ENCODE measurements at places on chromosomes 6 and 20.

DNA sequence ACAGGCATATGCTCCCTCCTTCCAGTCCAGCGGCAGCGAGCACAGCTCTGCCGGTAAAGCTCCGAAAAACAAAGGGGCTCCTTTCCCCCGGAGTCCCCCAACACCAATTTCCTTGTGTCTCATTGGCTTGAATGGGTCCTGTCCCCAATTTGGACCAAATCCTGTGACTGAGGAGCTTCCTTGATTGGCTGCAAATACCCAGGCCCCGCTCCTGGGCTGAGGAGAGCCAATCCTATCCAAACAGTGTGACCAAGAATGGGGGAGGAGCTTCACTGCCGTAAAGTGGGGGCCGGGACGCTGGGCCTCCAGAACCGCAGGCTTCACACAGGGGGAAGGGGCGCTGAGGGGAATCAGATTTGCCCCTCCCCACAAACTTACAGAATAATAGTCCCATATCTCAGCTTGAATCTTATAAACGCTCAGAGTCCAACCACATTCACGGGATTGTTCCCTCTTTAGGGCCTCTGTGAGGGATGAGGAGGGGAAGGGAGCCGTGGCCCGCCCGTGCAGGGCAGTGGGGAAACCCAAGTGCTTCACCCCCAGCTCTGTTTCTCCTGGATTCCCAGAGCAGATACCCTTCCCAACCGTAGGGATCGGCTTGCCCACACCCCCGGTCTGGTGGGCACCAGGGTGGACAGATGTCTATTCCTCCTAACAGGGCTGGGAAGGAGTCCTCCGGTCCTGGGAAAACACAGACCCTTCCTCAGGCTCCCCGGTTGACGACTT lies 141.0 kb upstream of the MLN start:
- DNase-seq, result no peak

DNA sequence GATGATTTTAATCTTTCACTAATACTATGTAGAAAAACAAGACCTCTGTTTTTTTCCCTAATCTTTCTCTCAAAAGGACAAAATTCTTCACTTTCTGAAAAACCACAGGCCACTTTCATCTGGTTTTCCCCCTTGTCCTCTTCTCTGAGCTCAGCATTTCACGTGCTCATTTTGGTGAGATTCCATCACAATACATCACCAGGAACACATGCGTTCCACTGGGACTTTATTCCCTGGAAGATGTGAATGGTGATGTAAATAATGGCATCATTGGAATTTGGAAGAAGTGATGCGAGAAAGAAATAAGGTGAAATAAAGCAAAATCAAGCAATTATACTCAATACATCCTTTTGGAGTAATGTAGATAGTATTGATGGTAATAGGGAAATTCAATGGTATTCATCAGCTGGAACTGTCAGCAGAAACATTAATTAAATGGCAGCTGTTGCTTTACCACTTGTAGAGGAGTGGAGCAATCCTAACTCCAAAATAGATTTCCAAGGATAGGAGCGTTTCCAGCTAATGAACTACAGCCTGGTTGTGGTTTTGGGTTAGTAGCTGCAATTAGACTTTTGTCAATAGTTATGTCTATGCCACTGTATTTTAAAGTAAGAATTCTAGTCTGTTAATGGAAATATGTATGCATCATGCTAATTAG lies 11.5 kb downstream of the FILIP1 start:
- peak; percentile 84 for DNase-seq

- no peak for DNase-seq
Observed at GRCh38 chr20:64216036-64216435, 39.5 kb upstream of the PCMTD2 start.

DNA sequence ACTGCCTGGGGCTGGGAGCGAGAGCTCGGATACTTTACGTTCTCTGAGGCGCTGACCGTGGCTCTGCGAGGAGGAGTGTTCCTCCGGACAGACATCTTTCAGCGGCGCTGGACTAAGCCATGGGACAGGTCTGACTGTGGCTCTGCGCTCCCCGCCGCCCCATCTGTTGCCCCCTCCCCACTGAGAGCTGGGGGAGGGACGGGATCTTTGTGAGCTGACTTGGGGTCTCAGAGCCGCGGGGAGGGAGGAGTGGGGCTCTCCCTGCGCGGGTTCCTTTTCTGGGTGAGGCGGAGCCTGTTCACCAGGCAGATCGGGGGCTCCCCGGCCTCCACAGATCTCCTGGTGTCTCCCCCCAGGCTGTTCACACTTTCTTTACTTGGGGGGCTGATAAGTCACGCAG lies 11.3 kb upstream of the GATA5 start:
- DNase-seq, result no peak

- DNase-seq, result no peak
Observed at GRCh38 chr6:4017834-4018170, 61.1 kb downstream of the FAM217A start.

DNA sequence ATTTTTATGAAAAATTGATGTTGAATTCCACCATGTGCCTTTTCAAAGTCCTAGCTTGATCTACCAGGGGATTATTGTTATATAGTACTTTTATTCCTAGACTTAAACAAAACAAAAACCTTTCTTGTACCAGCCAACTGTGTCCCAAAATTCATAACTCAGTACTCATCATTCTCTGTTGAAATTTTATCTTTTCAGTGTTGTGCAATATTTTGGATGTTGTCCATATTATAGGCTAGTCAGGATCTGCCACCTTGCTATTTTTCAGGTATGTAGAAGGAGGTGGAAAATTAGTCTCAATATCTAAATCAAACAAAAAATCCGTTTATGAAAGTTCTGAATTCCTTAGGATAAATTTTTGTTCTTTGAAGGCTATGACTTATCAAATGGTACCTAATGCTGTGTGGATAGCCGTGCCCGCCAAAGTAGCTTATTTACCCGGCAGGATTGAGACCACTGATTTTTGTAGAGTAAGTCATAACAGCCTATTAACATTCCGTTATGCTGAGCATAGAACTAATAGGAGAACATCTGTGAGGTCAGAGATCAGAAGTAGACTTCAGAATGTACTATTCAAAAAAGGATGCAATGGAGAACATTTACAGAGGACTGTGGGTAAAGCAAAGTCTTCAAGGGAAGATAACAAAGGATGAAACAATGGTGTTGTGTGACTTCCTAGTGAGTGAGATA lies 304.7 kb downstream of the SOX4 start:
- DNase-seq, result no peak

GRCh38 chr20:51574248-51575033 lies 31.9 kb upstream of the NFATC2 start:
- DNase-seq, result no peak

DNA sequence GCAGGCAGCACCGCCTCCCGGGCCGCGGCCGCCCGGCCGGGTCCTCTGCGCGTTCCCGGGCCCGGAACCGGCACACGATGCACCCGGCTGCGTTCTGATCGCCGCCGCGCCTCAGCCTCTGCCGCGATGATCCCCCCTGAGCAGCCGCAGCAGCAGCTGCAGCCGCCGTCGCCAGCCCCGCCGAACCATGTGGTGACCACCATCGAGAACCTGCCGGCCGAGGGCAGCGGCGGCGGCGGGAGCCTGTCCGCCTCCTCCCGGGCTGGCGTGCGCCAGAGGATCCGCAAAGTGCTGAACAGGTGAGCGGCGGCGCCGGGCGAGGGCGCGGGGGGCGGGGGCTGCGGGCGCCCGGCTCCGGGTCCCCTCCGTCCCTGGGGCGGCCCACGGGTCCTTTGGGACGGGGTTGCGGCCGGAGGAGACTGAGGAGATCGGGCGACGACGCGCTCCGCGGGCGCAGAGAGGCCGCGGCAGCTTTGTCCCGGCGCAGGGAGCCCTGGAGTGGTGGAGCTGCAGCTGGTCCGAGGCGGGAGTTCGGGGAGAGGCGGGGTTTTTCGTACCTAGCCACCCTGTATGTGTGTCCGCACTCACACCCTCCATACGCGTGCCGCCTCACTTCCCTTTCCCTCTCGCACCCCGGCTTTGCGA lies 659 bp downstream of the SLC35F1 start:
- DNase-seq, result no peak

GRCh38 chr6:108652375-108652774 lies 91.7 kb downstream of the FOXO3 start:
- DNase-seq, result no peak

DNA sequence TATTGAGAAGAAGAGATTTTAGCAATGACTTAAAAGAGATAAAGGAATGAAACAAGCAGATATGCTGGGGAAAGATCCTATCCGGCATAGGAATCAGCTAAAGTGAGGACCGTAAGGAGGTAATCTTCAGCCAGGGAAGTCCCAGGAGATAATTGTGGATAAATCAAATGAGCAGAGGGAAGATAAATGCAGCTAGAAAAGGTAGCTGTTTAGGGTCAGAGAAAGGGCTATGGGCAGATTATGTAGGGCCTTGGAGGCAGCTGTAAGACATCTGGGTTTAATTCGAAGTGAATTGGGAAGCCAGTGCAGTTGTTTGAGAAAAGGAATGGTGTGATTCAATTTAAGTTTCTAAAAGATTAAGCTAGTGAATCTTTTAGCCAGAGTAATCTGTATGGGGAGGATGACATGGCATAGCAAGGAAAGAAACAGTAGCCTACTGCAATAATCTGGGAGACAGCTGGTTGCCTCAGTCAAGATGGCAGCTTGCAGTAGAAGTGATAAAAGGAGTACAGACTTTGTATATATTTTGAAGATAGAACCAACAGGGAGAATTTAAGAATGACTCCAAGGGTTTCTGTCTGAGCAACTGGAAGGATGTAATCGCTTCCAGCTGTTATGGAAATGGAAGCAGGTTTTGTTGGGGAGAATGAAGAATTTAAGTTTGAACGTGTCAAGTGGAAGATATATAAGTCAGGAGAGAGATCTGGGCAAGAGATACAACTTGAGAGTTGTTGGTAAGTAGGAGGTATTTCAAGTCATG lies 552.3 kb upstream of the FLRT3 start:
- peak; percentile 71 for DNase-seq

- peak; percentile 23 for DNase-seq
Observed at GRCh38 chr6:7086488-7086887, 21.3 kb upstream of the RREB1 start.

GRCh38 chr6:29976588-29977424 lies 34.5 kb downstream of the HLA-A start:
- DNase-seq, result peak; percentile 67

DNA sequence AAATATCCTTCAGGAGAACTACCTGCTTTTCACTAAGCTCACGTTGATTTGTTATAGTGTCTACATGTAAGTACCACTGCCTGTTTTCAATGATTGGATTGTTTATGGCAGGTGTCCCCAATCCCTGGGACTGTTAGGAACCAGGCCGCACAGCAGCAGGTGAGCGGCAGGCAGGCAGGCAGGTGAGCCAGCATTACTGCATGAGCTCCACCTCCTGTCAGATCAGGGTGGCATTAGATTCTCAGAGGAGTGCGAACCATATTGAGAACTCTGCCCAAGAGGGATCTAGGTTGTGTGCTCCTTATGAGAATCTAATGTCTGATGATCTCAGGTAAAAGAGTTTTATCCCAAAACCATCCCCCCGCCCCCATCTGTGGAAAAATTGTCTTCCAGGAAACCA lies 303.3 kb downstream of the EYA4 start:
- no peak for DNase-seq

DNA sequence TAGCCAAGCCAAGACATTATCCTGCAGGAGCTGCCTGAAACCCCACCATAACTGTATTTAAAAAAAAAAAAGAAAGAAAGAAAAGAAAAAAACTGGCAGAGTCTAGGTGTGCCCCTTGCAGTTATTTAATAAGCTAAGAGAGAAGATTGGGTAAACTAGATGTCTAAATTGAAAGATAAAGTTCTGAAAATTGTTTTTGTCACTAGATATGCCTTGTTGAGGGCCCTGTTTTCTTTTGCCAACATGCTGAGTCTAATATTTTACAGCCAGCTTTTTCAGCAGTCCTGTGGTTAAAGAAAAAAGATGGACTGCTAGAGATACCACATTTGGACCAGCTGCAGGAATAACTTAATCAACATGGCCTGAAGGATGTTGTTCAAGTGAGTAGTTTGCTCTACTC lies 116.3 kb upstream of the TCF21 start:
- no peak for DNase-seq

DNA sequence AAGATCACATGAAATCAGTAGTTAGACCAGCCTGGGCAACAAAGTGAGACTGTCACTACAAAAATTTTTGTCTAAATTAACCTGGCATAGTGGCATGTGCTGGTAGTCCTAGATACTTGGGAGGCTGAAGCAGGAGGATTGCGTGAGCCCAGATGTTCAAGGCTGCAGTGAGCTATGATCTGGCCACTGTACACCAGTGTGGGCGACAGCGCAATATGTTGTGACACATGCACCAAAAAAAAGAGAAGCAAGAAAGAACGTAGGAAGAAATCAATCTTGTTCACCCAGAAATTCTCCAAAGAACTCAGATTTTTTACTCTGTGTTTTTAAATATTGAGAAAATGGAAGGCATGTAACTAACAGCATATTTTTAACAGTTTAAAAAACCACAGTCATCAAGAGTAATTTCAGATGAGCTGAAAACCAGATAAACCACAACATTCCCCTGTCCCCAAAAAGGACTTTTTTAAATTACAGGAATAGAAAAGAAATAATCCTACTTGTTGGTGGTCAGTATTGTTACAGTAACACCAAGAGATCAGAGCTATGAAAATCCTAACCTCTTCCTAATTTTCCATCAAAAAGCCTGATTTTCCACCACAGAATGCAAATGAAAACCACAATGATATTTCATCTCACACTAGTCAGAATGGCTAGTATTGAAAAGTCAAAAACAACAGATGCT lies 240.2 kb downstream of the KHDC1L start:
- no peak for DNase-seq

- no peak for DNase-seq
Observed at GRCh38 chr6:170405311-170405975, 98.9 kb downstream of the FAM120B start.

- DNase-seq, result no peak
Observed at GRCh38 chr6:138115201-138115600, 8.0 kb upstream of the PERP start.

DNA sequence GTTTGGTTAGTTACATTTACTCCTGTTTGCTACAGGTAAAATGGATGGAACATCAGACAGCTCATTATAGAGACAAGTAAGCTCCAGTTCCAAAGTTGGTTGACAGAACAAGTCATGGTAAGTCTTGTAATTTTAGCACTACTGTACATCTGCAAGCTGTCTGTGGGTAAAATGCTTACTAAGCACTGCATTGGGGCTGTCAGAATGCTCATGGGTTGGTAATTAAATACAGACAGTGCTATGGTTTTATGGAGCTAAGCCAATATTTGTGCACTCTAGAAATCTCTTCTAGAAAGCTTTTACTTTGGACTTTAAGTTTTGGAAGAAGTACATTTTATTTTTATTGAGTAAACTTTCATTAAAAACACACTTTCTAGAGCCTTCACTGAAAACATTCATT lies 419.2 kb upstream of the MMS22L start:
- DNase-seq, result peak; percentile 4

GRCh38 chr6:9252799-9253198 lies 817.5 kb upstream of the SLC35B3 start:
- no peak for DNase-seq

GRCh38 chr20:50666709-50667298 lies 24.5 kb downstream of the RIPOR3 start:
- DNase-seq, result no peak

GRCh38 chr20:16699293-16699692 lies 30.5 kb upstream of the SNRPB2 start:
- DNase-seq, result no peak

DNA sequence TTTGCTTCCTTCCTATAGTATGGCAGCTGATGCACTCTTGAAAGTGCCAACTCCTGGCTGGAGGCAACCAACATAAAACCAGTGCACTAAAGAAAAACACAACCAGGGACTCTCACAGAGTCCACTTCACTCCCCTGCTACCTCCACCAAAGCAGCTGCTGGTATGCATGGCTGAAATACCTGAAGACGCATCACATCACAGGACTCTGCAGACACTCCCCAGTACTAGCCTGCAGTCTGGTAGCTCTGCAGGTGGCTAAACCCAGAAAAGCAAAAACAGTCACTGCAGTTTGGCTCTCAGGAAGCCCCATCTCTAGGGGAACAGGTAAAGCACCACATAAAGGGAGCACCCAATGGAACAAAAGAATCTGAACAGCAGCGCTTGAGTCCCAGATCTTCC lies 473.0 kb upstream of the SPTLC3 start:
- no peak for DNase-seq

Measured in muscle of back (tissue), 13 donors.